ENCODE measurements at places on chromosomes 7 and 10. TPM values are rescaled to one million over a fixed set of nuclear protein-coding genes. Genes with fewer than 3 reads are reported as not detected.

The KDM7A gene
- total RNA-seq, result 33.6 TPM

DNA sequence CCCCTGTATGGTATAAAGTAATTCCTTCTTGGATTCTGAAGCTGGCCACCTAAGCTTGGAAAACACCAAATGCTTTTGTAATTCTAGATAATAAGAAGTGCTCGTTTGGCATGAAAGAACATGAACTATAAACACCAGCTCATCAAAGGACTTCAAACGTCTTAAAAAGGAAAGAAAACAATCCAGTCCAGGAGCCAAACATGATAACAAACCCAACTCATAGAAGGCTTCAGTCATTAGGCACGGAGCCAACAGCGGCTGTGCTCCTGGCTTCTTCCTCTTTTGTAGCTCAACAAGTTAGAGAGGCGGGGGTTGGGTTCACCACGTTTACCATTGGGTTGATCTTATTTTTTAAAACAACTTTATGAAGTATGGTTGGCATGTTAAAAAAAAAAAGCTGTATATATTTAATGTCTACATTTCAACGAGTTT, 56.4 kb upstream of the ECHDC3 start:
- H3K4me1 ChIP-seq, result peaks cover 12% of the 10 kb centered on the region
- no peaks in the 10 kb centered on the region for H3K27me3 ChIP-seq
- H3K36me3 ChIP-seq, result no peaks in the 10 kb centered on the region
- peak; percentile 74 for DNase-seq
- H3K4me3 ChIP-seq, result no peak overlapping the region

DNA sequence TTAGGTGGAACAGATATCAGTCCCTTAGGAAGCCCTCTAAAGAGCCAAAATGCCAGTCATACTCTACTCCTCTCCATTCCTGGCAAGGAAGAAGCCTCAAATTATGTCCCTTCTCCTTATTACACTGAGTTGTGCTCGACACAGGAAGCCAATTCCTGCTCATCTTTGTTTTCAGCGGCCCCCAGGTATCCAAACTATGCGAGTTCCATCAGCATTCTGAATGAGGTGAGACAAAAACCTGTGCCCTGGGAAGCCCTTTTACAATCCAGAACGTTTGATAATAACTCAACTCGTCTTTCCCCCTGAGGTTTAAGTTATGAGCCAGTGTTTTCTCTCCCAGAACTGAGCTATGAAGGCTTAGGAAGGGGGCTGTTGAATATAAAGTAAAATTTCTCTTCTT, 580.5 kb downstream of the NXPH1 start:
- H3K27ac ChIP-seq, result no peak overlapping the region
- no peaks in the 10 kb centered on the region for H3K4me1 ChIP-seq
- no peaks in the 10 kb centered on the region for H3K27me3 ChIP-seq
- DNase-seq, result no peak
- no peaks in the 10 kb centered on the region for H3K36me3 ChIP-seq
- H3K4me3 ChIP-seq, result no peak overlapping the region

DNA sequence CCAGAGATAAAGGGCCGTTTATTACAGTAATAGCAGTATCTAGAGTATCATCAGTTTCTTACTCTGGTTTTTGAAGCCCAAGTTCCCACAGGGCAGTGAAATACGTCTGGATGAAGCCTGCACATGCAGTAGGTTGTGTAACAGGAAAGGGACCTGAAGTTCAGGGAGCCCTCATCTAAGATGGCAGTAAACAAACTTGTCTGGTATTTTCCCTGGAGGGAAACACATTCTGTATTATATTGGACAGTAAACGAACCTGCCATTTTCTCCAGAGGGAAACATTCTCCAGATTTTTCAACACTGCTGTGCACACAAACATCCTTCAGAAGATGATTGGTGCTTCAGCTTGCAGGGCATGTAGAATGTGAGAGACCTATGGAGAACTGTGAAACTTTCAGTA, 189.9 kb downstream of the TFEC start:
- H3K4me1 ChIP-seq, result no peaks in the 10 kb centered on the region
- H3K36me3 ChIP-seq, result no peaks in the 10 kb centered on the region
- H3K27ac ChIP-seq, result no peak overlapping the region
- no peak overlapping the region for H3K4me3 ChIP-seq
- DNase-seq, result no peak

DNA sequence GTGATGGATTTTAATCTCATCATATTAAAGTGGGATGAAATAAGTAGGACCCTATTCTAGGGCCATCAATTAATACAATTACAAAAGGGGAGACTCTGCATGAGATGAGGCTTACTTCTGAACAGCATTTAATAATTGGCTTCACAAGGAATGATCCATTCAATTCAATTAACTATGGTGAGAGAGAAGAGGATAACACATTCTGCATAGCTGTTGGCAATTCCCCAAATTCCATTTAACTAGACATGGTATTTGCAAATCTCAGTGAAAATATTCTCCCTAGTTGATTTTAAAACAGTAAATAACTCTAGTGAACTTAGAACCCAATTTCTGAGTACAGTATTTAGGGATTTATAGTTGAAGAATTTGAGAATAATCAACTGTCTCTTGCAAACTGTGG, 145.3 kb downstream of the NOC3L start:
- no peak for DNase-seq
- no peaks in the 10 kb centered on the region for H3K36me3 ChIP-seq
- no peak overlapping the region for H3K27ac ChIP-seq
- H3K27me3 ChIP-seq, result no peaks in the 10 kb centered on the region
- no peaks in the 10 kb centered on the region for H3K4me1 ChIP-seq
- no peak overlapping the region for H3K4me3 ChIP-seq

DNA sequence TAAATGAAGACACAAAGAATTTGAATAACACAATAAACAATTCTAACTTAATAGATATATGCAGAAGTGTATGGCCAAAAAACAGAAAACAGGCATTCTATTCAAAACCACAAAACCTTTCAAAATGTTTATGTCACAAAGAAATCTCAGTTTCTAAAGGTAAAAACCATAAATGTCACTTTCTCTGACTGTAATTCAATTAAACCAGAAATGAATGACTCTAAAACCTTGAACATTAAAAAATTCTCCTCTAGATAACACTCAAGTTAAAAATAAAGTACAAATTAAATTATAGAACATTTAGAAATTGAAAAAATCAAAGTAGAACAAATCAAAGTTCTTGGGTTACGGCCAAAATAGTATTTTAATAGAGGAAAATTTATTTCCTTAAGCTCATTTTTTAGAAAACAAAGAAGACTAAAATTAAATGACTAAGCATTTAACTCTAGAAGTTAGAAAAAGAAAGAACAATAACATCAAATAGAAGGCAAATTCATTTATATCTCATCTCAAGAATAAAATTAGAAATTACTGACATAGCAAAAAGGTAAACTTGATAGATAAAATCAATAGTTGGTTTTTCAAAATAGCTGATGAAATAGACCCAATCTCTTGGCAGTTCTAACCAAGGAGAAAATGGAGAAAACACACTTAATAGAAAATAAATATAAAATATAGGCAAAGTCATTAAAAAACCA, 198.8 kb downstream of the TEX36 start:
- no peak overlapping the region for H3K27ac ChIP-seq
- H3K36me3 ChIP-seq, result no peaks in the 10 kb centered on the region

The TAS2R3 gene
- 12.3 TPM for total RNA-seq

Data from testis (tissue), 5 donors.